Stimulated activated CD4-positive, alpha-beta T cell treated with anti-CD3 and anti-CD28 coated beads, Interleukin-2, amount 100 ng/mL, for 48 hours (primary cell): ENCODE measurements at places on chromosomes 7 and 10.

- DNase-seq, result no peak
These were observed 55.1 kb downstream of the CUBN start for GRCh38 chr10:17074541-17074847.

GRCh38 chr10:31918671-31919409 lies 9.8 kb downstream of the ARHGAP12 start:
- DNase-seq, result no peak

GRCh38 chr7:29447828-29448227 lies 115.8 kb upstream of the PRR15 start:
- no peak for DNase-seq

- DNase-seq, result no peak
These were observed 45.5 kb downstream of the VOPP1 start for GRCh38 chr7:55526770-55527169.

- no peak for DNase-seq
These were observed 17.4 kb upstream of the ZNF273 start for GRCh38 chr7:64885520-64886240.

GRCh38 chr7:51261950-51262795 lies 54.4 kb downstream of the COBL start:
- DNase-seq, result no peak

- no peak for DNase-seq
These were observed 109.2 kb downstream of the STRA8 start for GRCh38 chr7:135342887-135343286.

DNA sequence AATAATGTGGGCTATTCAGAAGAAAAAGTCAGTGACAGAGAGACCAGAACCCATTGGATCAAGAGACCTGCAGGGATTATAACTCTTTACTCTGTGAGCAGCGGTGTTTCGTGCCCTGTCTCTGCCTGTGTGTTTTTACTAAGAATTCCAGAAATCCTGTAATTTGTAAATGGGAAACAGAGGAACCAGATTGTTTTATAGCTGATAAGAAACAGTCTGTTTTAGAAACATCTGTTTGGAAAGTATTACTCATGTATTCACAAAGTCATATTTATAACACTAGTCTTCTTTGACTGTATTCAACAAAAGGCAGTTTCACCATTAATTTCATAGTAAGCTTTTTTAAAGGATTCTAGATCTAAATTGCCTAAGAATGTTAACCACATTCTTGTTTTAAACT lies 30.0 kb upstream of the VDAC2 start:
- DNase-seq, result no peak

DNA sequence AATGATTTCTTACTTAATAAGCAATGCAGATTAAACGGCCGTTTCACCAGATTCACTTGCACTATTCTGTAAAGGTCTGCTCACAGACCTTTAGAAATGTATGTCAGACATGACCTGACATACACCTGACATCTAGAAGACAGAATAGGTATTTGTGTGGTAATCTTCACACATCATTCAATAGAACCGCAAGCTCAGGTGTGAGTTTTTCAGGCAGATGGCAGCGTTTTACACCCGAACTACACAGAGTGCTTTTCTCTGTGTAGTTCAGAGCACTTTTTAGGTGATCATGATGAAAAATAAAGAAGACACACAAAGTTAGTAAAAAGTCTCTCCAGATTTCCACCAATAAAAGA lies 63.2 kb downstream of the PRKCQ start:
- no peak for DNase-seq

DNA sequence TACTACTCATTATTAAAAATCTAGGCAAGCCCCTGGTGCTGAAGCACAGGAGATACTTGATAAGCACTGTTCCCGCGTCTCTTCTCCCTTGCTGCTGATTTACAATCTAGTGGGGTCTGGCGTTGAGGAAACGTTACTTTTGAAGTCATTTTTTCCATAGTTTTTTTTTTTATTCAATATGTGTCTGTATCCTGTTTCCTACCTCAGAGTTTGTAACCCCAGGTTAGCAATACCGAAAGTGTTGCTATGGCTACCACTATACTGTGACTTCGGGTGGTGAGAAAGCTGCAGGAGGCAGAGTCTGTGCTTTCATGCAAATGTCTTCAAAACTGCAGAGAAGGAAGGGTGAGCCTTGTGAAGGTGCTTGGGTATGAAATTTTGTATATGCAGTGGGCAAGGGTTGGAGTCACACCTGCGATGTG lies 458.8 kb upstream of the GHITM start:
- peak; percentile 14 for DNase-seq

GRCh38 chr7:113268757-113269156 lies 150.4 kb upstream of the SMIM30 start:
- no peak for DNase-seq

DNA sequence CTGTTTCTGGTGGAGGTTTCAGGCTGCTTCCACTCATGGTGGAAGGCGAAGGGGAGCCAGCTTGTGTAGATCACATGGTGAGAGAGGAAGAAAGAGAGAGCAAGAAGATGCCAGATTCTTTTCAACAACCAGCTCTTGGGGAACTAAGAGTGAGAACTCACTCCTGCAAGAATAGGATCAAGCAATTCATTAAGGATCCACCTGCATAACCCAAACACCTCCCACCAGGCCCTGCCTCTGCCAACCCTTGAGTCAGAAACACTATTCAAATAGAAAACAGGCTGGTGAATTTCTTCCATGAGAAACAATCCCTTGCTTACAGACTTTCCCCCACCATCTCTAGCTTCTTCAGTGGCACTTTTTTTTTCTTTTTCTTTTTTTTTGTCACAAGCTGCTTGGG lies 317.2 kb downstream of the GPR158 start:
- no peak for DNase-seq

- no peak for DNase-seq
These were observed 177.3 kb upstream of the PHYHIPL start for GRCh38 chr10:58998924-58999713.

GRCh38 chr7:131040467-131040932 lies 287.2 kb upstream of the MKLN1 start:
- peak; percentile 41 for DNase-seq

DNA sequence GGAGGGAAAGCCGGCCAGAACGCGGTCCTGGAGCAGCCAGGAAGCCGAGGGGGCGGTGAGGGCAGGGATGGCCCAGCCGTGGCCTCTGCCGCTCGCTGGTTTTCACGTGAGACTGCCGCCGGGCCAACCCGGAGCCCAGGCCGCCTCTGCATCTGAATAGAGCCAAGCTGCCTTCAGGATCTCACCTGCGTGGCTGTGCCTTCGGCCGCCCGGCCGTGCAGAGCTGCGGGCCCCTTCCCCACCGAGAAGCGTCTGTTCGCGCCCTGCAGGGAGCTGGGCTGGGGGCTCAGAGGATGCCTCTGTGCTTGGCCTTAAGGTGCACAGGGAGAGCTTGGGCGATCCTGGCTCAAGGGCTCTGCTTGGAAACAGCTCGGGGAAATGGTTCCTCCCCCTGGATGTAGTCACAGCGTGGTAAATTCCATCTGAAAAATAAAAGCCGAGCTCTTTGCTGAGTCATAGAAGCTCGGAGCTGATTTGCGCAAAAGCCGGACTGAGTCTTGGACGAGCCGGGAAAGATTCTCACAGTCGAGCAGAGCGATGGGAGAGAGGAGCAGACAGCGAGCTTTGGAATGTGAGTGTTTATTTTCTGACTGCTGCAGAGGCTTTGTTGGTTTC lies at the start of gene JAKMIP3:
JAKMIP3 (plus strand) TSS at position 456 of the 615 bp plus-strand sequence. CDS start 38,863 bp downstream, outside the sequence.
- DNase-seq, result no peak

- no peak for DNase-seq
These were observed 51.4 kb upstream of the SCIN start for GRCh38 chr7:12518920-12519681.

- DNase-seq, result no peak
These were observed 105.2 kb upstream of the FAM171A1 start for GRCh38 chr10:15476337-15476736.

DNA sequence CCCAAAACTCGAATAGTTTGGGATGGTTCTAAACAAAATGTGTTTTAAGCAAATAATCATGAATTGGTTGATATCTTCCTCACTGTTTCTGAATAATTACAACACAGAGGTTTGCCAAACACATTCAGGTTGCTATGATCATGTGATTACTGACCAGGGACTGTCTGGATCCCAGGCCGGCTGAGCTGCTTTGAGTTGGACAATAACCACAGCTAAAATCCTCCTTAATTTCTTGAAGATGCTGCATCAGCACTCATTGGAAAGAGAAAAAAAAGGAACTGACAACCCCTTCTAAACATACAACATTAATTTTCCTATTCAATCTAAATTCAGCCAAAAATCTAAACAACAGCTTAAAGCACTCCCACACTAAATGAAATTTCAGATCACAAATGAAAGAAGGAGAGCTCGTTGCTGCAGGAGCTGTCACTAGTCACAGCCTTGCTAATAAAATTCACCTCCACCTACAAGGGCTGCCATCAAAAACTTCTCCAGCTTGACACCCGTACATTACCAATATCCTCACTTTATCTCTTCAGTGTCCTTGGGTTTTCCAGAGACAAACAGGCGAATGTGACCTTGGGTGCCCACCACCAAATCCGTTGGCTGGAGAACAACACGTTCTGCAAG lies 560.2 kb downstream of the KCNMA1 start:
- no peak for DNase-seq

DNA sequence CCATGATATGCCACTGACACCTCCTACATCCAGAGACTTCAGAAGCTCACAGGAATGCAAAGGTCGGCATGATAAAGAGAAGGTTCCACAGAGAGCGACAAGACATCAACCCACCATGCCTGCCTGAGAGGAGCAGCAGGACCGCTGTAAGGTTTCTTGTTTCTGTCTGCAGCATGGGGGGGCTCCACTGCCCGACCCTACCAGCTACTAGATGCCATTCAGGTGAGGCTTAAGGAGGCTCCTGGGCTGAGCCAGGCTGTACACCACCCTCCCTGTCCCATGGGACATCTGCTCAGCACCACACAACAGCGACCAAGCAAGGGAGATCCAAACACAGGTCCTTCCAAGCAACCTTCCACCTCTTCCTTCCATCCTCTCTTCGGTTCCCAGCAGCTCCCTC lies 234.6 kb downstream of the TNS3 start:
- no peak for DNase-seq

GRCh38 chr10:27646604-27647175 lies 98.9 kb downstream of the MKX start:
- no peak for DNase-seq

DNA sequence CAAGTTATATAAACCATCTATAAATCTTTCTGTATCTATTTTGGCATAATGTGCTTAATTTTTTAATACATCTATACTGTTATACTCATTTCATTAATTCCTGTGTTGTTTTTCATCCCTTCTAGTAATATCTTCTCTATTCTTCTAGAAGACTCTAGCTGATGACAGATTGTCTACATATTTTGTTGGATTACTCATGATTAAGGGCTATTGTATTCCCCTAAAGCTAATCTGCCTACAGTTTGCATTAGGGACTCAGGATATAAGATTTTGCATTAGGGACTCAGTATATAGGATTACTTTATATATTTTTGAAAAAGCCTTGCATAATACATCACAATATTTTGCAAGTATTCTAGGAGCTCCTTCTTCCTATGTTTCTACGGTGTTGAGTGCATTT lies 8.3 kb upstream of the SEMA3A start:
- no peak for DNase-seq

DNA sequence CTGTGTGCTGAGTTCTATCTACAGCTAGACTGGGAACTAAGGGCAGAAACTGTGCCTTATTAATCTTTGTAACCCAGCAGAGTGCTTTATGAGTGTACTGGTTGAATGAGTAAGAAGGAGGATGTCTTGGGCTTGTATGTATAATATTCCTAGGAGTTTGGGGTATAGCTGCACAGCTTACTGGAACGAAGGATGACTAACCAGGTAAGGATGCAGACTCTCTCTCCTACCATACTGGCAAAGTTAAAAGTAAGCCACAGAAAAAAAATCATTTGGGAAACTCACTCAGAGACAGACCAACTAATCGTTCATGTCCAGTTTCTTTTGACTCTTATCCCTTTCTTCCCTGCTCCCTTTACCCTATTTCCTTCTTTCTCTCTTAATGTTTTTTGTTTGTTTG lies 1.4 kb upstream of the DHTKD1 start:
- DNase-seq, result no peak

DNA sequence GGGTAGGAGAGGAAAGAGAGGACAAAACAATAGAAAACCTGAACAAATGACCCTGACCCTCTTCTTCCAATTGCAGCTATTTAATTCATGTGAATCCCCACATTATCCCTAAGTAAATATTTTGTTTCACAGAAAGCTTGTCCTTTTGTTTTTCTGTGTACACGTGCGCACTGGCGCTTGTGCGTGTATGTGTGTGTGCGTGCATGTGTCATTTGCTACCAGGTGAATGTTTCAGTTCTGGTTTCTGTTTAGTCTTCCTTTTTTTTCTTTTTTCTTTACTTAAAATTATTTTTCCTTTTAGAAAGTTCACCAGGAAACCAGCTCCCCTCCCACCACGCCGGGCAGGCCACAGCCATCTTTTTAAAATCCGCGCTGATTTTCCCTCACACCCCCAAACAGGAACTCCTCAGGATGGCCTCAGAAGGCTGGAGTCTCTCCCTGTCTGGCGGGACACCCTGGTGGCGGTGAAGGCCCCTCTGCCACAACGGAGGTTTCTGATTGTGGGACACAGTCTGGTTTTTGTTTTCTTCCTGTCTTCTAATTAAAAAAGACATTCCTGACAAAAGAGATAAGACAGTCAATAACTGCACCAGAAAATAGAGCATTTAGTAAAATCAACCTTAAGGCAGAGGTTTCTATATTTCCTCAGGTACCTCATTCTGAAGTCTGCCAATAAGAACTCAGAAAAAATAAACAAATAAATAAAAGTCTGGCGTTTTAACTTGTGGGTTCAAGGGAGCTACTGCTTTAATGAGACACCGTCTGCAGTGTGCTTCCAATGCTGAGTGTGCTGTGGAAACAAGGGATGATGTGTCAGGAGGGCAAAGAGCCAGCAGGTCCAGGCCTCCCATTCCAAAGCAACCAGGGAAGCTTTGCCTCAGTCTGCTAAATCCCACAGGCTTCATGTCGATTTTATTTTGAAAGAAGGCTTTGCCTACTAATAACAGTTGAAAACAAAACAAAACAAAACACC lies 17.4 kb downstream of the IRF5 start:
- no peak for DNase-seq

DNA sequence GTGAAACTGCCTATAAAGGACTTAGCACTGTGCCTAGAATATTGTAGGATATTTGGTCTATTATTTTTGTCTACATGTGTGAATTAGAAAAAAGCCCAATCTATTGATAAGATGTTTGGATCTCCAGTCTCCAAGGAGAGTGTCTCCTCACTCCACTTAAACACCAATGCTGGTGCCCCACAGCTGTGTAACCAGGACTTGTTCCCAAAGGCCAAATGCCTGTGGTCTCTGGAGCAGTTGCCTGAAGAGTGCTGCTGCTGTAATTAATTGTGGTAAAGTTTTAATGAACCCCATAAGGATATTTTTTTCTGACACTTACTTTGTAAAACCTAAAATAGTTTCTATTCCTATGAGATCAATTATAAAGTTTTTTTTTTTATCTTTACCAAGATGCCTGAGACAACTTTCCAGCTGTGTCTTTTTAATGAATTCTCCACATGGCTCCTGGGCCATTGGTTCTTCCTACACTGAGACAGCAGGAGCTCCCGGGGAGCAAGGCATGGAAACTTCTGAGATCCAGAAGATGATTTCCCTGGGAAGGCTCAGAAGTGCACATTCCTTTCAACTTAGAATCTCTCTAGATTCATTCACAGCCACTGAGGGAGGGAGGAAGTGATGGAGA lies 11.2 kb upstream of the OR2A5 start:
- DNase-seq, result no peak
